Neural crest cell (in vitro differentiated cells): ENCODE measurements at places on chromosomes 13 and 19. TPM values are rescaled to one million over a fixed set of nuclear protein-coding genes. Genes with fewer than 3 reads are reported as not detected.

LRRC63 gene
- 0.37 and 0.52 TPM in 2 replicates for total RNA-seq

DNA sequence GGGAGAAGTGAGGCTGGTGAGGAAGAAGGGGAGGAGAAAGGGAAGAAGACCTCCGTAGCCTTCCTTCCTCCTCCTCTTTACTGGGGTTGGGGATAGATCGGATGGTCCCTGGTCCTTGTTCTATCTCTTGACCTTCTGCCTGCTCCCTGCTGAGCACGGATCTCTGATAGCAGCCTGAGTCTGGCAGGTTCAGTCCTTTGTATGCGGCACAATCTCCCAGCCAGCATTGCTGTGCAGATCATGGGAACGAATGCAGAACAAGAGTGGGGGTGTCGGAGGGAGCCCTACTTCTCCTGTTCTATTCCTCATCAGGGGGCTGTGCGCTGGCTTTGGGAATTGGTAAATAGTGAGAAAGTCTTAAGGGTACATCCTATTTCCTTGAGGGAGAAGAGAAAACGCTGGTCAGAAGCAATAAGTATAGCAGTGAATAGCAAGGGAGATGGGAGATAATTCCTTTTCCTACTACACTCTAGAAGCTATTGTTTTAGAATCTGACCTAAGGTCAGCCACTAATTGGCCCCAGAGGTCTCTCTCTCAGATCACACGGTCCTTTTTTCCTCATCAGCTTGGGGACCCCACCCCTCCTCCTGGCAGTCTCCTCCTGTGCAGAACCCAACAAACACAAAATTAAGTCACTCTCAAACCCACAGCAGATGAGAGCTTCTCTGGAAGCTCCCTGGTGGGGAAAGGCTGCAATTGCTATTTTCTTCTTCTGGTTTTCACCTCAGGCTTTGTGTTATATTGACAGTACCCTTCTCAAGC, 41.0 kb downstream of the KL start:
- DNase-seq: no peak

DNA sequence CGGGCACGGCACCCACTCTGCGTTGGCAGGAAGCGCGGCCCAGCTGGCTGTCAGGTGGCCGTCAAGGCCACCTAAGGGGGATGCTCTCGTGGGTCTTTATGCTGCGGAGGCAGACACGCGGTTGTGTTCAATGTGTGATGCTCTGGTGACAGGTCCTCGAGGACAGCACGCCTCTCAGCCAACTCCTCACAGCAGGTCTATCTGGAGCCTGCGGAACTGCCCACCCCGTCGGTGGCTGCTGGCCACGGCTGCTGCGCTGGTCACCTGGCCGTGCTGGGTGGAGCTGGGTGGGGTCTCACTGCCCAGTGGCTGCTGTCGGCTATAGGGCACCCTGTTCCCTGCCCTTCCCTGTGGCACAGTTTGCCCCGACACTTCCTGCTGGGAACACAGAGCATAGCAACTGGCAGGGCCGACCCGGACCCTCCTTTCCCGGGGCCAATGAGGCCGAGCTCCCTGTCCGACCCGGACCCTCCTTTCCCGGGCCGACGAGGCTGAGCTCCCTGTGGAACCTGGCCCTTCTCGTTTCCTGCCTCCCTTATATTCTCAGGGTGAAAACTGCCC, 14.3 kb upstream of the F7 start:
- no peak for DNase-seq

DNA sequence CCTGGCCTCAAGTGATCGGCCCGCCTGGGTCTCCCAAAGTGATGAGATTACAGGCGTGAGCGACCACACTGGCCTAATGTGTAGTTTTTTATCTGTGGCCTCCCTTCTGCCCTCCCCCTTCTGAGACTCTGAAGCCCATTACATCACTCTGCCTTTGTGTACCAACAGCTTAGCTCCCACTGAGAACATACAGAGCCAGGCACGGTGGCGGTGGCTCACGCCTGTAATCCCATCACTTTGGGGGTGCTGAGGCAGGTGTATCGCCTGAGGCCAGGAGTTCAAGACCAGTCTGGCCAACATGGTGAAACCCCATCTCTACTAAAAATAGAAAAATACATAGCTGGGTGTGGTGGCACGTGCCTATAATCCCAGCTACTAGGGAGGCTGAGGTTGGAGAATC, 12.6 kb downstream of the NCR1 start:
- no peak for DNase-seq

DNA sequence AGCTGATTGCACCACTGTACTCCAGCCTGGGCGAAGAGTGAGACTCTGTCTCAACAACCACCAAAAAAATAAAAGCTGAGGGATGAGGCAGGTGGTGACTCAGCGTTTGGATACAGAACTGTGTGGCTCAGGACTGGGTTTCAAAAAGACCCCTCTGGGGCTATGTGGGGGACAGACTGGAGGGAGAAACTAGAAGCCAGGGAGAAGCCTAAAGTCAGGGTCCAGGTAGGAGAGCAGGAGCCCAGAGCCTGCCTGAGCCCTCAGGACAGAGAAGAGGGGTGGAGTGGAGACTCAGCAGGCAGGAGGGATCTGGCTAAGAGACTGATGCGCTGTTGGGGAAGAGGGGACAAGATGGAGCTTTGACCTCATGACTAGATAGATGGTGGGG, 1.8 kb upstream of the CD37 start:
- no peak for DNase-seq

DNA sequence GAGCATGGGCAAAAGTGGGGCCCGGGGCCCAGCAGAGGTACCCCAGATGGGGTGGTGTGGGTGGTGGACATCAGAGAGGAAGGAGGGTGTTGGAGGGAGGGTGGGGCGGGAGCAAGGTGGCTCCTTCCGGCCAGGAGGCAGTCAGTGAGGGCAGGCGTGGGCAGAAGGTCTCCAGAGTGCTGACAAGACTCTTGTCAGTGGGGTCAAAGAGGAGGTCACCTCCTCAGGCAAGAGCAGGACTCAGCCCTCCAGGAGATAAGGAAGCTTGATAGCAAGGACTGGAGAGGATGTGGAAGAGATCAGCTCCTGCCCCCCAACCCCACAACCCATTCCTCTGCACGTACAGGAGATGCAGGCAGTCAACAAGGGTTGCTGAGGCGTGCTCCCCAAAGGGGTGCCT, 9.8 kb downstream of the GJA3 start:
- DNase-seq: no peak

DNA sequence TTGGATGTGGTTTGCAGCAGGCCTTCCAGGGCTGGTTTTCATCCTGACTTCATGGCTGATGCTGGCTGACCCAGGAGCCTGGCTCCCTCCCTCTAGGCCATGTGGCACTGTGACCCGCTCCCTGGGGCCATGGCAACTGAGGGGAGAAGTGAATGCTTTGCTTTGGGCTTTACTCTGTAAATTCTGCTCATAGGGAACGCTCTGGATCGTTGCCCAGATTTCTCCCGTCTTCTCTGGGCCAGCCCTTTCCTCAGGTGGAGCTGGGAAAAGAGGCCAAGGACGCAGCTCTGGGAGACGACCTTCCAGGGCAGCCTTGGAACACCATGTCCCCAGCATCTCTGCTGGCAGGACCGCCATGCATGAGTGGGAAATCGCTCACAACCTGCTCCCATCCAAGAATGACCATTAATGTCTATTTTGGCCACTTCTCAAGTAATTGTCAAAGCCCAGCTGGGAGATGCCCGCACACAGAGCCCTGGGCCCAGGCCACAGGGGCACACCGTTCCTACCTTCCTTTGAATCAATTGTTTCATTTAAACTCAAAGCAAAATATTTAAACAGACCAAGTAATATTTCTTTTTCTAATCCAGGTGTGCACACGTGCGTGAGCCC, 321.8 kb downstream of the TEX29 start:
- no peak for DNase-seq

- peak; percentile 71 for DNase-seq
Measured at GRCh38 chr13:26482451-26483197, 74.9 kb upstream of the WASF3 start.

- DNase-seq: no peak
Measured at GRCh38 chr13:110309661-110310524, 2.8 kb downstream of the COL4A2 start.

DNA sequence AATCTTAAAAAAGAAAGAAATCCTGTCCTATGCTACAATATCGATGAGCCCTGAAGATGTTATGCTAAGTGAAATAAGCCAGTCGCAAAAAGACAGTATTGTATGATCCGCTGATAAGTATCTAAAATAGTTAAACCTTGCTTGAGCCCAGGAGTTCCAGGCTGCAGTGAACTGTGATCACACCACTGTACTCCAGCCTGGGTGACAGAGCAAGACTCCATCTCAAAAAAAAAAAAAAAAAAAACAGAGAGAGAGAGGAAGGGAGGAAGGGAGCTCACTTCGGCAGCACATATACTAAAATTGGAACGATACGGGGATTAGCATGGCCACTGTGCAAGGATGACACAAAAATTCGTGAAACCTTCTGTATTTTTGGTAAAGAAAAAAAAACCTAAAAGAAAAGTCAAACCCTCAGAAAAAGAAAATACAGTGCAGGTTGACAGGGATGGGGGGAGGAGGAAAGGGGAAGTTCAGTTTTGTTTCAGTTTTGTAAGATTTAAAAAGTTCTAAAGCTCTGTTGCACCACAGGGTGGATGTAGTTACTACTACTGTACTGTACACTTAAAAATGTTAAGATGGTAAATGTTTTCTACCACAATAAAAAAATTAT, 8.4 kb downstream of the CLASRP start:
- DNase-seq: no peak

- DNase-seq: no peak
Measured at GRCh38 chr13:99867535-99868257, 103.9 kb downstream of the ZIC5 start.

FLT1 gene
- 0.11 TPM in 1 of 2 replicates, not detected in the other for total RNA-seq

DNA sequence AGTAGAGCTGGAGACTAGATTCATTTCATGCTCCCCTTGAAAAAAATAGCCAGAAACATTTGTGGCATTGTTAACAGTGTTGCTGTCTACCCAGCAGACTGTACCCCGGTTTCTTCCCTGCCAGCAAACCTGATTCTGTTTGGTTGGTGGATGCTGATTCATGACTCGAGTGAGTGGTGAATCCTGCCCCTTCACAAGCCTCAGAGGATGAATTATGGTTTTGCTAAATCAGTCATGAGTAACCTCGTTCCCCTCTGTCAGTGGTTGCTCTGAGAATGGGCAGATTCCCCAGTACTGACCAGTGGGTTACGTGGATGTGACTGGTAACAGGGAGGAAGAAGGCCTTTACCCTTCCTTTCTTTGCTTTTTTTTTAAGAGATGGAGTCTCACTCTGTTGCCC, 10.1 kb downstream of the NLRP12 start:
- DNase-seq: no peak

PRSS57 gene
- not detected in 2 replicates for total RNA-seq

DNA sequence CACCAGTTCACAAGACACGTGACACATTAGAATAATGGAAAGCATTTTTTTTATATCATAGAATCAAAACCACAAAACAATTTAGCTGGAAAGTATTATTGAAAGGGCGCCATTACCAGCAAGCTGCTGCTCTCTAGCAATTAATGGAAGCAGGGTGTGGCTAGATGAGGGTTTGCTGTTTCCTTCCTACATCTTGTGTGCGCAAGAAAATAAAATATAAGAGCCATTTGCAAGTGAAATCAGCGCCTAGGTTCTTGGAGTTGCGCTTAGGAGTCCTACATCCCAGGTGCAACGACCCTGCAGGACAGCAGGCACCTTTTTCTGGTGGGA, 140.9 kb downstream of the ZNF536 start:
- no peak for DNase-seq

DNA sequence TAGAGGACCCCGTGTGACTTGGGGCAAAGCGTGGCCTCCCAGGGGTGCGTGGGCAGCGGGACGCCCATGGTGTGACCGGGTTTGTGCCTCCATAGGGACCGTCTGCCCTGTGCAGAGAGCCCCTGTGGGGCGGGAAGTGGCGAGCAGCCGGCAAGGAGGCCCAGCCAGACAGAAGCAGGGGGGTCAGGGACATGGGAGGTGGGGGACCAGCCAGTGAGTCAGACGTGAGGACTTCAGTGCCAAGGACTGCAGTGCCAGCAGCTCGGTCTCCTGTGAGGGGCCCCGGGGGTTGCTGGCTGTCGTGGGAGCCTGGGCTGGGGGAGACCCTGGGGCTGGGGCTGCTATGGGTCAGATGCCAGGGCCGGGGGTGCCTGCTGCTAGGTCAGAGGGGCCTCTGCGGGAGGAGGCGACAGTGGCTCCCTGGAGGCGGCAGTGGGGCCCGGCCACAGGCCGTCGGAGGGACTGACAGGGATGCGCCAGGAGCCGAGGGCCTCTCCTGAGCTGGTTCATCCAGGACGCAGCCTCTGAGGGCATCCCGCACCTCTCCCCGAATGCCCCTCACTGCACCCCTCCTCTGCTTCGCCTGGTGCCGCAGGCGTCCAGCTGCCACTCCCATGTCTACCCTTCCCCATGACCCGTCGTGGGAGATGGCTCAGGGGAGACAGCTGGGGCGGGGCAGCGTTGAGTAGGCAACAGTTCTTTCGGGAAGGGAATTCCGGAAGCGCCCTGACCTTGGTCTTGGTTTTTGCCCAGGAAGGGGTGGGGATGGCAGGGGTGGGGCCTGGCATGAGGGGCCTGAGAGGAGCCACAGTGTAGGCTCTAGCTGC, 80.0 kb downstream of the KDM4B start:
- DNase-seq: no peak

LRP3 gene
- 79.6 and 85.6 TPM in 2 replicates for total RNA-seq
